ENCODE measurements at places on chromosomes 16 and 17.

GRCh38 chr17:59433586-59433985 lies 102.1 kb downstream of the YPEL2 start:
- DNase-seq, result no peak

GRCh38 chr17:80529904-80530292 lies 14.7 kb upstream of the RPTOR start:
- DNase-seq, result no peak

DNA sequence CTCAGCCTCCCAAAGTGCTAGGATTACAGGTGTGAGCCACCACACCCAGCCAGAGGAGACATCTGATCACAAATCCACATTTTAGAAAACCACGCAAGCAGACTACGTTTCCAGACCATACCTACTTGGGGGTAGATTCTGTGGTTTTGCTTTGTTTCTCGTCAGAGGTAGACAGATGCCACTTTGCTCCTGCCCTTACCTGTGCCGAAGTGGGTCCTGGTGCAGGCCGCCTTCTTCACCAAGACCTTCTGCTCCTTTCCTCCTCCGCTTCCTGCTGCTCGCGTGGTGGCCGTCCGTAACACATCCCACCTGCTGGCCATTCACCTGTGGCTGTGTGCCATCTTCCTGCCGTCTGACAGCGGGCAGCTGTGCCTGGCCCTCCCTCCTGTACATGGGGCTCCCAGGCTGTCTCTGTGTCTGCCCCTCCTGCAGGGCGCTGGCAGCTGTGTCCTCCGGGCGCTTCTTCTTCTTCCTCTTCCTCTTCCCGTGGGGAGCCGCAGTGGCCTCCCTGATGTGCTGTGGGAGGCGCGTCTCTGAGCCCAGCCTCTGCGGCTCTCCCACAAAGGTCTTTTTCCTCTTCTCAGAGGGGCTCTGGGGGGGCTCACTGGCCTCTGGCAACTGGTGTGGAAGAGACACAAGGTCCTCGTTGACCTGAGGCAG lies 21.2 kb upstream of the CYTH1 start:
- DNase-seq, result peak; percentile 68

DNA sequence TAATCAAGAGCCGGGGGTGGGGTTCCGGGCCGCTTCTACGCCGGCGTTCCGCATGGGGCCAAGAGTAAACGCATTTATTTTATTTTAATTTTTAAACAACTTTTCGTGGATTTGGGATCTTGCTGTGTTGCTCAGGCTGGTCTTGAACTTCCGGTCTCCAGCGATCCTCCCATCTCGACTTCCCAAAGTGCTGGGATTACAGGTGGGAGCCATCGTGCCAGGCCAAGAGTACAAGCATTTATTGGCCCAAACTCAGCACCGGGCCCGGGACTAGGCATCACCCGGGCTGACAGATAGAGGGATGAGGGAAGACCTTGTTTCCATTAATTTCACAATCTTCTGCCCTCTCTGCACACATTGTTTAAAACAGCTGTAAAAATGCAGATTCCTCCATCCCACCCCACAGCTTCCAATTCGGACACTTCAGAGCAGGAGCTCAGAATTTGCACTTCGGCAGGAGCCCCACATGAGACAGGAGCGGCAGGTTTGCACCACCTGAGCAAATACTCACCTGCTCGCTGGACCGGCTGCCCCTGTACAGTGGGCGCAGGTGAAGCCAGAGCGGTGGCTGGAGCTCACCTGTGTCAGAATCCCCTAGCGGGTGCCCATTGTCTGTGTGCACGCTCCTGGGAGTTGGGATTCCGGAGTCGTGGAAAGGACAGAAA lies 663 bp upstream of the GINS2 start:
- DNase-seq, result no peak

- DNase-seq, result no peak
These were observed 9.9 kb downstream of the TBX4 start for GRCh38 chr17:61461967-61462718.

DNA sequence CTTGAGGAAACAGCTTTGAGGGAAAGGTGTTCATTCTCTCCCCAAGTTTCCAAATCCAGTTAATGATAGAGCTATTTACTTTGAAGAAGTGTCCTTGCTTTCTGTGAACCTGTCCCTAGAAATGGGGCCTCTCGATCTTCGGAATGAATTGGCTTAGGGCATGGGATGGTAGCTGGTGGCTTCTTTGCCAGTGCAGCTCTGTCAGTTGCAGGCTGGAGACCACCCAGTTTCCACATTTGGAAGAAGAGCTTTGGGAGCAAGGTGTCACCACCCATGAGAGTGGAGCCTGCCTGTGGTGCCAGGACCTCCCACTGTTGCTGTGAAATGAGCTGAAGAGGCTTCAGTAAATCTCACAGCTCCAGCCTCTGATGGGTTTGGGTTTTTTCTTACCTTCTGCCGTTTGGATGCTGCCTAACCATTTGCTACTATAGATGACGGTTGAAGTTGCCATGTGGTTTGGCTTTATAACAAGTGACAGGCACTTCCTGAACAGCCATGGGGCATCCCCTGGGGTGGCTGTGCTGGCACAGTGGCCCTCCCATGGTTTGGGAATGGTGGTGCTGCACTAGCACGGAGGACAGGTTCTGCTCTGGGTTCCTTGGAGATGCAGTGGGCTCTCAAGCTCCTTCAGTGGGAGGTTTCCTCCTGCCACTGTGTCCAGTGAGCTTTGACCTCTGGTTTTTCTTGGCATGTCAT lies 19.5 kb upstream of the SLC5A10 start:
- DNase-seq, result peak; percentile 16

GRCh38 chr17:841313-841712 lies 59.2 kb downstream of the MRM3 start:
- DNase-seq, result no peak

DNA sequence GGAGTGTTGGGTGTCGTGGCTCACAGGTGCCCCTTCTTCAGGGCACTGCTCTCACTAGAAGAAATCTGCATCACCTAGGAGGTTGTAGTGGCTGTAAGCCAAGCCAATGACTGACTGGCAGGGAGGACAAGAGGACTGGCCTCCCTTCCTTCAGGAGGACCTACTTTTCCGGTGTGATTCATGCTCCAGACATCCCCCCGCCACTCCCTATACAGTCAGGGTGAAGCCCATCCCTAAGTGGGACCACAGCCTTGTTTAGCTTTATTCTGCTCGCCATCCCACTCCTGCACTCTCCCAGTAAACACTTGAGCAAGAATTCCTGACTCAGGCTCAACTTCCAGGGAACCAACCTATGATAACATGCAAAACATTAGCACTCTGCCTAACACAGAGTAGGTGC lies 67.0 kb downstream of the PLCG2 start:
- no peak for DNase-seq

GRCh38 chr16:47713225-47713595 lies 252.1 kb downstream of the PHKB start:
- no peak for DNase-seq

DNA sequence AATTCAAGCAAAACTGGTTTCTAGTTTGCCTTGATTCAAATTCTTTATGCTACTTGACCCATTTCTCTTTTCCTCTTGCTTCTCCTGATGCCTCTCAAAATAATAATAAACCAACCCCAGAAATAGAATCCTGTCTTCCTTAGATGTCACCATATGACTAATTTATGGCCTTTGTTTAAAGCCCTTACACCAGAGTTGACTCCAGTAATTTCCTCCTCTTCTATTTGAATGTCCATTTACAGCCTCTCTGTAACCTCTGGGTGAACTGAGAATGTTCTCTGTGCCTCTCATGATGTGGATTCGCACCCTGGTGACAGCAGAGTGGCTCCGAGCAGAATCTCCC lies 31.5 kb downstream of the ZFHX3 start:
- no peak for DNase-seq

DNA sequence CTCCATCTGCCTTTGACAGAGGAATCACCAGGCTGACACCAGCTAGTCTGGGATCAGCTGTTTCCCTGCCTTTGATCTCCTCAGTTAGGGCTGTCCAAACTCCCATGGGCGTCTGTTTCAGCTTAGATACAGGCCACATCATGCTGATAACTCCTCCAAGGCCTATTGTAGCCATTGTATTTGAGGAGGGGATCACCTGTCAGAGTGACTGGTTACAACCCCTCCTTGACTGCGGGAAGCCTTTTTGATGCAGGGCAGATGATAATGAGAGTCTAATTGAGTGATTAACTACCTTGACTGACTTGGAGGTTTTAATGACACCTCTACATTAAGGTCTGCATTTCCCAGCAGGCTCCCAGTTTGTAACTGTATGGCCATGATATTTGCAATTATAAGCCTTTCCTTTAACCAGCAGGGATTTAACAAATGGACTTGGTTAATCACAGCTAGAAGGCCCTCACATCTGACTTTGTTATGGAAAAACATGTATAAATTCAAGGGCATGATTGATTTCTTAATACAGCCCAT lies 863.5 kb downstream of the KCNJ2 start:
- no peak for DNase-seq

DNA sequence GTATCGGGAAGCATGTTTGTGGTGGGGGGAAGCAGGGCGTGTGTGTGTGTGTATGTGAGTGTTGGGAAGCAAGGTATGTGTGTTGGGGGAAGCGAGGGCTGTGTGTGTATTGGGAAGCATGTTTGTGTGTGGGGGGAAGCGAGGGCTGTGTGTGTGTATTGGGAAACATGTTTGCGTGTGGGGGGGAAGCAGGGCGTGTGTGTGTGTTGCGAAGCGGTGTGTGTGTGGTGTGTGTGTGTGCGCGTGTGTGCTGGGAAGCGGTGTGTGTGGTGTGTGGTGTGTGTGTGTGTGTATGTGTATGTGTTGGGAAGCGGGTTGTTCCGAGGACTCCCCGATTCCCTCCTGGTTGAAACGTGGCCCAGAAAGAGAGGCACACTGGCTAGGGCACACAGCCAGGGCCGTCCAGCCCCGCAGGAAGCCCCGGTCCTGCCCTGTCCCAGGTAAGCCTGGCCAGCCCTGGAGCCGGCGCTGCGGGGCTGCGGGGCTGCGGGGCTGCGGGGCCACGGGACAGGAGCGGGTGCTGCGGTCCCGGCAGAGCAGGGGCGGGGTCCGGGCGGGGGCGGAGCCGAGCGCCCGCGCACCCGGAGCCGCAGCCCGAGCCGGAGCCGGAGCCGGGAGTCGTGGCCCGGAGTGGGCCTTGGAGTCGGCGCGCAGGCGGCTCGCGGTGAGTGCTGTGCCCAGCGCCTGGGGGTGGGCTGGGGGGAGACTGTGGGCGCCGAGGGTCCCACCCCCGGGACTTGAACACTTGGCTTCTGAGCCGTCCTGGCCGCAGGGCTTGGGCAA lies at the start of gene NOD2:
TSS of gene NOD2 (plus strand) at position 608 of the 783 bp plus-strand sequence. CDS start 5,890 bp downstream, outside the sequence.
- peak; percentile 25 for DNase-seq

DNA sequence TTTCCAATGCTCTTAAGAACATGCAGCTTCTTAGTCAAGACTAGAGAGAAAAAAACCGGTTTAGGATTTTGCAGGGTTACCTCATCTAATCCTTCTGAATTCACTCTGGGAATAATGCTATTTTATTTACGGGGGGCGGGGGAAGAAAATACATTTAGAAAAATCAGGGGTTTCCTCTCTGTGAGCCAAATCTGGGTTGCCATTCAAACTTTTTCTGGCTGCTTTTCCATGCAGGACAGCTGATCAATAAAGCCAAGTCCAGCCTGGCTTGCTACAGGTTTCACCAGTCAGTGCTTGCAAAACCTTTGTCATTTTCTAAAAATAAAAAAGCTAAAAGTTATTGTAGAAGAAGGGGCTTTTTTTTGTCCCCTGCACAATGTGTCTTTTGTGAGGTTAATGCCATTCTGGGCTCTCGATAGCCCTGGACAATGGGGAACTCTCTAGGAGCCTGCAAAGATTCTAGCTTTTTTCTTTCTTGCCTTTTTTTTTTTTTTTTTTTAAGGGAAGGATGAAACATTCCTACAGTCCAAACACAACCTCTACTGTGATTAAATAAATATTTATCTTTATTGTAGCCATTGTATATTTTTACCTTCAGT lies 13.1 kb upstream of the ZFHX3 start:
- DNase-seq, result no peak

- no peak for DNase-seq
These were observed 25.7 kb downstream of the CDYL2 start for GRCh38 chr16:80778703-80779102.

GRCh38 chr17:72467841-72468653 lies 347.2 kb downstream of the SOX9 start:
- no peak for DNase-seq

- no peak for DNase-seq
These were observed 13.8 kb upstream of the DUSP14 start for GRCh38 chr17:37475731-37476420.

GRCh38 chr17:80959330-80960036 lies 32.2 kb upstream of the CHMP6 start:
- no peak for DNase-seq

DNA sequence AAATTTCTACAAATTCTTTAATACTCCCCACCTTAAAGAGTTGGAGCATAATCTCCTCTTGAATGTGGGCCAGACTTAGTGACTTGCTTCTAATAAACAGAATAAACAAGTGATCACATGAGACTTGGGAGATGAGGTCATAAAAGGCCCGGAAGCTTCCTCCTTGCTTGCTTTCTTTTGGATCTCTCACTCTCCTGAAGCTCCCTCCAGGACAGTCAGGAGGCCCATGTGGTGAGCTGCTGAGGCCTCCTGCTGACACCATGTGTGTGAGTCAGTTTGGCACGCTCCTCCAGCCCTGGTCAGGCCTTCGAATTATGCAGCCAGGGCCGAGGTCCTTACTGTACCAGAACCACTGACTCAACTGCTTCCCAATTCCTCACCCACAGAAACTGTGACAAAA lies 53.2 kb downstream of the NDEL1 start:
- no peak for DNase-seq

DNA sequence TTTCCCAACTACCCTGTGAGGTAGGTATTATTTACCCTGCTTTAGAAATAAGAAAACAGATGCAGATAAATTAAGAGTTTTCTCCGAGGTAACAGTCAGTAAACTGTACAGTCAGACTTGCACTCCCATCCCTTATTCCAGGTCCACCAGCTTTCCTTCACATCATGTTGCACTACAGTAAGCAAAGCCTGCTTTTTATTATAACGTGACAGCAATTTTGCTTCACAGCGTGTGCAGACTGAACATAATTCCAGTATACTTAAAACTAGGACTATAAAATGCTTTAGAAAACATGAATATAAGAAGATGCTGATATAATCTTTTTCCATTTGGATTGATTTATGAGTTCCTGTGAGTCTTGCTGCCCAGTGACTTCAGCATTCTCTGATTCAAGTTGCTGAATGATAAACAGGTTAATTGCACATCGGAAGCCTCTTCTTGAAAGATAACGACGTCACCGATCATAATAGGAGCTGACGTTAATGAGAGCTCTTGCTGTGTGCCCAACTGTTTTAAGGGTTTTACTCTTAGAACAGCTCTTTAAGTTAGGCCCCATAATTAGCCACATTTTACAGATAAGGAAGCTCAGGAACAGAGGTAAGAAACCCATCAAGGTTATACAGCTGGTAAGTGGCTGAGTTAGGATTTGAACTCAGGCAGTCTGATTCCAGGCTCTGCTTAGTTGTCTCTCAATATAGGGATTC lies 1.4 kb downstream of the LIG3 start:
- no peak for DNase-seq

GRCh38 chr16:89334050-89334449 lies 116.5 kb downstream of the ZNF778 start:
- DNase-seq, result no peak

DNA sequence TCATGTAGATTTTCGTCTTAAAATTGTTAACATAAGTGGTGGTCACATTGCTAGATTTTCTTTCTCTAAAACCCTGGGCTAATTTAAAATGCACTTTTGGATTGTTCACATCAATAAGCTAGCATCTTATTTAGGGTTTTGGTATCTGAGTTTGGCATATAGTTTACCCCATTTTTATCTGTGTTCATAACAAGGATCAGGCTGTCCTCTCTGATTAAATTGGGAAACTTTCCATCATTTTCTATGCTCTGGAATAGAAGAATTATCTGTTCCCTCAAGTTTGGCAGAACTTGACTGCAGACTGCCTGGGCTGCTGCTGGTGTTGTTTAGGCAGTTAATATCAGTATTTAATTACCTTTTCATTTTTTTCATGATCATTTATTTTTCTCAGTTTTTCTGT lies 1.8 kb downstream of the SPECC1 start:
- DNase-seq, result no peak

Measured in central memory CD4-positive, alpha-beta T cell (primary cell).